ENCODE measurements at places on chromosomes 4 and X. TPM values are rescaled to one million over a fixed set of nuclear protein-coding genes. Genes with fewer than 3 reads are reported as not detected.

The DCAF12L1 gene
- total RNA-seq: not detected

The PAGE2B gene
- not detected for total RNA-seq

The TMSB15B gene
- total RNA-seq: 16.2 TPM

The TEX11 gene
- total RNA-seq: not detected

The FHDC1 gene
- 22.3 TPM for total RNA-seq

The CFI gene
- total RNA-seq: not detected

DNA sequence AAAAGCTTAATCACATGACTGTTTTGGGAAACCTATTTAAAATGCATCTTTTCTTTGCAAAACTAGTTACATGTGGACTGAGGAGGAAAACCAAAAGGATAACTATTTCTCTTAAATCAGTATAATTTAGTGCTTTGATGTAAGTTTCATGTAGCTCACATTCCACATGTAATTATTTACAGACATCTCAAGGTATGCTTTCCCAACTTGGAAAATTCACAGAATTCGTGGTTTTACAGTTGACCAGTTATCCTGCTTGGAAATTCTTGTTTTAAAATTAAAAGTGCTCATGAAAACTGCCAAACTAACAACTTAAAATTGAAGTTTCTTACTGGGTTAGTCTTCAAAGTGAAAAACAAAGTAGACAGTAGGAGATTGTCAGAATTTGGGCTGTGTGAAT lies 52.4 kb downstream of the EDNRA start:
- H3K4me3 ChIP-seq: no peak overlapping the region
- no peaks in the 10 kb centered on the region for H3K27me3 ChIP-seq
- H3K36me3 ChIP-seq: peaks cover 64% of the 10 kb centered on the region

DNA sequence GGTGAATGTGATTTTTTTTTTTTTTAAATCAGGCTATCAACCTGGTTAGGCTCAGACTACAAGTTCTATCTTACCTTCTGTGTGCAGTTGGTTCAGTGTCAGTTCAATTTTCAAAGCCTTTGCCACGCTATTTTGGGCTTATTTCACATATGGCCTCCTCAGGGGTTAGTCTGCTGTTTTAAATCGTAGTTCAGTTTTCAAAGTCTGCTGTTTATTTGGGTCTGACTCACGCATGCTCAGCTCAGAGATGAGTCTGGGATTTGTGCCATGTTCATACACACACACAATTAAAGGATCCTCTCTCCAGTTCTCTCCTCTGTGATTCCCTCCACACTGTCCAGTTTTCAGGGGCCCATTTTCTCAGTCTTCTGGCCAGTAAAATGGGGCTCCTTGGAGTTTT lies 32.3 kb upstream of the ZFX start:
- H3K4me3 ChIP-seq: peak overlapping the region; percentile 5
- no peak for DNase-seq
- H3K36me3 ChIP-seq: no peaks in the 10 kb centered on the region

DNA sequence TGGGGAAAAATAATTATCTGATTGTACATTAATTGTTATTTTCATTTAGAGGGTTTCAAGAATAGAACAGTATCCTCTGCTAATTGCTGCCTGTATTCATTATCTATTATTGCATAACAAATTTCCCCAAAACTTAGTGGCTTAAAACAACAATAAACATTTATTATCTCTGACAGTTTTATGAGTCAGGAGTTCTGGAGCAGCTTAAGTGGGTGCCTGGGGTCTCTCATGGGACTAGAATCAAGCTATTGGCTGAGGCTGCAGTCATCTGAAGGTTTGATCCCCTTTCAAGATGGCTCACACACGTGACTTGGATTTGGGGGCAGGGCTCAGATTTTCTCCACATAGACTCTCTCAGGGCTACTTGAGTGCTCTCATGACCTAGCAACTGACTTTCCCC lies 98.1 kb upstream of the JADE1 start:
- H3K4me1 ChIP-seq: no peaks in the 10 kb centered on the region
- DNase-seq: no peak
- H3K36me3 ChIP-seq: no peaks in the 10 kb centered on the region

DNA sequence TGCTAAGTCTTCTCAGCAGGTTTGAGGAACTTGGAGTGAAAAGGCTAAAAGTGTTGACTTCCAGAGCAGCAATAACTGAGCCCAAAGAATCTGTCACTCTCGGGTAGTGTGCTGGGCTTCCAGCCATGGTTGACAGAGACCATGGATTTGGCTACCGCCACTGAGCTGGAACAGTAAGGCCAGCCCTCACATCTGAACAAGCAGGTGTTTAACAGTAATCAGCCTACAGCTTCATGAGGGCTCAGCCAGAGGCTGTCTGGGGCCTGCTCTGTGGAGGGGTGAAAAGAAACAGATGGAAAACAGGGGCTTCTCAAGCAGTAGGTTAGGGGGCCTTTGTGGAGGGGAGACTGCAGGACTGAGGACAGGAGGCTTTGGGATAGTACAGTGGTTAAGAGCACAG lies 14.9 kb downstream of the RASL11B start:
- H3K4me1 ChIP-seq: no peaks in the 10 kb centered on the region
- H3K27ac ChIP-seq: no peak overlapping the region
- no peak overlapping the region for H3K4me3 ChIP-seq
- H3K36me3 ChIP-seq: peaks cover 2% of the 10 kb centered on the region
- H3K27me3 ChIP-seq: no peaks in the 10 kb centered on the region
- no peak for DNase-seq

DNA sequence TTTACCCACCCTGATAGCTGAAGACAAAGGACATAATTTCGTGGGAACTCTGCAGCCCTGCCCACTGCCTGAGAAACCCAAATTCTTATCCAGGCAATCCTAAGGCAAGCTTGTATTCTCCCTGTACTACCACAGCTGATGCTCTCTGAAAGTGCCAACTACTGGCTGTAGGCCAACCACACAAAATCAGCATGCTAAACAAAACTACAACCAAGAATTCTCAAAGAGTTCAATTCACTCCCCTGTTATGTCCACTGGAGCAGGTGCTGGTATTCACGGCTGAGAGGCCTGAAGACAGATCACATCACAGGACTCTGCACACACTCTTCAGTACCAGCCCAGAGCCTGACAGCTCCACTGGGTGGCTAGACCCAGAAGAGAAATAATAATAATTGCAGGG lies 375.9 kb upstream of the NDST4 start:
- H3K4me1 ChIP-seq: no peaks in the 10 kb centered on the region
- no peak overlapping the region for H3K4me3 ChIP-seq
- no peaks in the 10 kb centered on the region for H3K27me3 ChIP-seq
- H3K27ac ChIP-seq: no peak overlapping the region

GRCh38 chrX:85851418-85851817 lies 195.9 kb downstream of the CHM start:
- no peaks in the 10 kb centered on the region for H3K36me3 ChIP-seq
- no peak overlapping the region for H3K4me3 ChIP-seq
- no peak for DNase-seq

- H3K4me1 ChIP-seq: peaks cover 53% of the 10 kb centered on the region
- no peak for DNase-seq
- H3K27me3 ChIP-seq: no peaks in the 10 kb centered on the region
Observed at GRCh38 chr4:7207628-7208231, 15.4 kb downstream of the SORCS2 start.

DNA sequence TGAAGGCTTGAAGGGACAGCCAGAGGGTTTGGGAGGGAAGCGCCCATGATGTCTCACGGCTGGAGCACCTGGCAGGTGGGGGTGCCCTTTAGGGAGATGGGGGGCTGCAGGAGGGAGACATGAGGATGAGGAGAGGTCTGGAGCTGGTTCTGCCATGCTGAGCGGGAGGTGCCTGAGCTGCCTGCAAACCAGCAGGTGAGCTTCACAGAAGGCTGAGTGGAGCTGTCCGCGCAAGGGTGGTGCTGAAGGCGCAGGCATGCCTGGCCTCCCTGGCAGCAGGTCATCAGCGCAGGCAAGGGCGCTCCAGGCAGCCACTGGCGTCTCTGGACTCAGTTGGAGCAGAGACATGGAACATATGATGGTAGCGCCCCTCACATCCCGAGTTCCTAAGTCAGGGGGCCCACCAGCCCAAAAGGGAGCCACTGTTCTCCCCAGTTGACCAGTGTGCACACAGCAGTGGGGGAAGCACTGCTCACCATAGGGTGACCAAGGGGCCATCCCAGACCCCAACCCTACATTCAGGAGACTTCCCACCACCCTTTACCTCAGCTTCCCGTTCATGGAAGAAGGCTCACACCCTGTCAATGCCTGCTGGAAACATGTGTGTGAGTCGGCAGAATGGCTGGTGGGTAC lies 25.8 kb downstream of the ADRA2C start:
- no peak overlapping the region for H3K27ac ChIP-seq
- H3K36me3 ChIP-seq: no peaks in the 10 kb centered on the region
- no peak overlapping the region for H3K4me3 ChIP-seq
- no peaks in the 10 kb centered on the region for H3K27me3 ChIP-seq
- DNase-seq: no peak
- no peaks in the 10 kb centered on the region for H3K4me1 ChIP-seq

DNA sequence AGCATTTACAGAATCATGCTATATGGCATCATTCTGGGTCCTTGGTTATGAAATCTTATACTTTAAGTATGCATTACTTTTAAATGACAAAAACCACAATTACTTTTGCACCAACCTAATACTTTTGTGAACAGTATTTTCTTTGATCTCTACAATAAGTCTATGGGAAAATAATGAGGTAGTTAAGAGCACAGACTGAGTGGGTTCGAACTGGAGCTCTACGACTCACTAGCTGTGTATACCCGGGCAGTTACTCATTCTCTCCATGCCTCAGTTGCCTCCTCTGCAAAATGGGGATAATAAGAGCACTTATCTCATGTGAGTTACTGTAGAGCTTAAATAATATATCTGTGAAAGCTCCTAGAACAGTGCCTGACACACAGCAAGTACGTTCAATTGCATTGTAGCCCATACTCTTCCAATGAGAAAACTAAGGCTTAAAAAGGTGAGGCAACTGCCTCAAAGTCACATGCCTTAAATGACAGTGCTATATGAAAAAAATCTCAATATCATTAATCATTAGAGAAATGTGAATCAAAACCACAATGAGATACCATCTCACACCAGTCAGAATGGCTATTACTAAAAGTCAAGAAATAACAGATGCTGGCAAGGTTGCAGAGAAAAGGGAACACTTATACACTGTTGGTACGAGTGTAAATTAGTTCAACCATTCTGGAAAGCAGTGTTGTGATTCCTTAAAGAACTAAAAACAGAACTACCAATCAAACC lies 151.5 kb downstream of the CHIC2 start:
- no peak overlapping the region for H3K4me3 ChIP-seq
- DNase-seq: no peak
- H3K4me1 ChIP-seq: peaks cover 27% of the 10 kb centered on the region
- H3K36me3 ChIP-seq: no peaks in the 10 kb centered on the region

- H3K27me3 ChIP-seq: no peaks in the 10 kb centered on the region
- no peaks in the 10 kb centered on the region for H3K4me1 ChIP-seq
- no peak overlapping the region for H3K4me3 ChIP-seq
Observed at GRCh38 chrX:126770179-126770578, 49.4 kb upstream of the PRR32 start.

DNA sequence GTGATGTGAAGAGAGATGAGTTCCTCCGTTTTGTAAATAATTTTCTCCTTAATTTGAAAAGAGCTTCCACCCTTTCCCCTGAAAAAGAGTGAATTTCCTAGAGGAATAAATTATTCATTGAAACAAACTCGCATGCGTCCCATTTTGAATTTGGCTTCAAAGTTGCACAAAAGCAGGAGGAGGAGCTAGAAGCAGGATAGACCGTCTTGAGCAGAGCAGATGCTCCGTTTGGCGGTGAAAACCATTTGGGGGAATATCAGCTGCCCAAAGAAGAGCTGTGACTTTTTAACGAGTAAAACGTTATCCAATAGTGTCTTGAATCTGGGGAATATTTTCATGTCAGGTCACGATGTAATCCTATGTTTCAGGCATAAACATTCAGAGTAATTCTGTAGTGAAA lies 42.0 kb downstream of the FAM149A start:
- H3K27me3 ChIP-seq: peaks cover 8% of the 10 kb centered on the region
- no peaks in the 10 kb centered on the region for H3K36me3 ChIP-seq
- no peak overlapping the region for H3K27ac ChIP-seq
- DNase-seq: no peak
- H3K4me3 ChIP-seq: no peak overlapping the region

- no peaks in the 10 kb centered on the region for H3K36me3 ChIP-seq
- peaks cover 38% of the 10 kb centered on the region for H3K27me3 ChIP-seq
- no peak overlapping the region for H3K4me3 ChIP-seq
- H3K4me1 ChIP-seq: peaks cover 9% of the 10 kb centered on the region
- no peak for DNase-seq
Observed at GRCh38 chr4:93759506-93759905, 69.0 kb upstream of the ATOH1 start.

DNA sequence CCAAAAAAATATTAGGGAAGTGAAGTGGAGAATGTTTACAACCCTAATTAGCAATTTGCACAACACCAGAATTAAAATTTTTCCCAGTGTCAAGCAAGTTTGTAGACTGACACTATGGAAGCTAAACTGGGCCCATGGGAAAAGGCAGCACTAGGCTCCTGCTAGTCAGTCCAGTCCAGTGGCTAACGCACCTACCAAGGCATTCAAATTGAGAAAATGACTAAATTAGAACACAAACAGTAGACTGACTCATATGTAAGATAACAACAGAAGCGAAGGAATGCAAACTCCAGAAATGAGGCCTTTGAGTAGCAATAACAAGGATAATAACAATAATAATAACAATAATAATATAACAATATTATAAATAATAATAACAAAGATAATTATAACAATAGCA lies 90.7 kb downstream of the GRIA3 start:
- no peak for DNase-seq
- no peaks in the 10 kb centered on the region for H3K27me3 ChIP-seq
- no peaks in the 10 kb centered on the region for H3K4me1 ChIP-seq

DNA sequence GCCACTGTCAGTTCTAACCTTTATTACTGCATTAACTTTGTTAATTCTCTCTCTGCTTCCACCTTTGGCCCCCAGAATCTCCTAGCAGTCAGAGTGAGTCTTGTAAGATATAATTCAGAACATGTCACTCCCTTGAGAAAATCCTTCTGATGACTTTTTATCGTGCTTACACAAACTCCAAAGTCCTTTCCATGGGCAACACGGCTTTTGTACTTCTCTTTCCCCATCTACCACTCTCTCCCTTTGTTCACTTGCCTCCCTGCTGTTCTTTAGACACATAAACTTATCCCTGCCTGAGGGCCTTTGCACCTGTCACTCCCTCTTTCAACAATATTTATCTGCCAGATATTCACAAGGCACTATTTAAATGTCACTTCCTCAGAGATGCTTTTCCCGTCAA lies 64.8 kb downstream of the MAOB start:
- DNase-seq: no peak
- H3K4me1 ChIP-seq: no peaks in the 10 kb centered on the region
- no peaks in the 10 kb centered on the region for H3K36me3 ChIP-seq
- H3K27ac ChIP-seq: no peak overlapping the region
- H3K4me3 ChIP-seq: no peak overlapping the region

GRCh38 chr4:20017070-20017776 lies 234.5 kb upstream of the SLIT2 start:
- H3K4me1 ChIP-seq: peaks cover 30% of the 10 kb centered on the region
- H3K27me3 ChIP-seq: no peaks in the 10 kb centered on the region
- peak overlapping the region; percentile 75 for H3K27ac ChIP-seq
- H3K4me3 ChIP-seq: no peak overlapping the region
- DNase-seq: no peak
